ENCODE measurements at places on chromosomes 4 and X. TPM values are rescaled to one million over a fixed set of nuclear protein-coding genes. Genes with fewer than 3 reads are reported as not detected.

The MBNL3 gene
- 13.7 TPM for total RNA-seq

The PCYT1B gene
- 0.24 TPM for total RNA-seq

The LEF1 gene
- 111 TPM for total RNA-seq

The SPIN2A gene
- total RNA-seq = 0.45 TPM

The TBC1D9 gene
- total RNA-seq = not detected

The PFKFB1 gene
- total RNA-seq = 0.53 TPM

The NFKB1 gene
- 122 TPM for total RNA-seq

The VCX3B gene
- not detected for total RNA-seq

The GPR82 gene
- total RNA-seq = 0.07 TPM

The ATP2B3 gene
- not detected for total RNA-seq

The DCAF12L2 gene
- total RNA-seq = not detected

The ACE2 gene
- not detected for total RNA-seq

The ZBTB33 gene
- 13.6 TPM for total RNA-seq

The HSFX4 gene
- not detected for total RNA-seq

The COMMD8 gene
- 27.9 TPM for total RNA-seq

The ZNF630 gene
- total RNA-seq = 2.4 TPM

Data from activated CD4-positive, alpha-beta memory T cell treated with anti-CD3 and anti-CD28 coated beads for 36 hours (primary cell).